ENCODE measurements at places on chromosomes 6 and 20. TPM values are rescaled to one million over a fixed set of nuclear protein-coding genes. Genes with fewer than 3 reads are reported as not detected.

DNA sequence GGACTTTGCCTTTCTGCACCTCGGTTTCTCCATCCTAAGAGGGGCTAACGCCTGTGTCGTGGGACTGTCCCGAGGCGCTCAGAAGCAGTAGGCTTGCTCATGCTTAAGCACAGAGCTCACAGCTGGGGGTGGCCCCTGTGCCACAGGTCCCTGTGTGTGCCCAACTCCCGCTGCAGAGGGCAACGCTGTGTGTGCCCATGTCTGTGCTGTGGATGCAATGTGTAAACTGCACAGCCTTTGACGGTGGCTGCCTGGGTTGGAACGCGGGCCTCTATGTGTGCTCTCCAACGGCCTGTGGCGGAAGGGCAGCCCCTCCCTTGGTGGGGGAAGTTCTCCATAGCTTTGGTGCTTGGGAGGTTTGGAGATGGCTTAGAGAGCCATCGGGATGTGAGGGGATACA, 10.7 kb upstream of the GATA5 start:
- peaks cover 7% of the 10 kb centered on the region for H3K27me3 ChIP-seq
- DNase-seq: no peak
- no peak overlapping the region for H3K27ac ChIP-seq
- H3K36me3 ChIP-seq: no peaks in the 10 kb centered on the region
- H3K4me1 ChIP-seq: peaks cover 6% of the 10 kb centered on the region
- no peak overlapping the region for H3K4me3 ChIP-seq

The SLC17A1 gene
- total RNA-seq: 0.19 TPM

- no peaks in the 10 kb centered on the region for H3K27me3 ChIP-seq
- H3K36me3 ChIP-seq: no peaks in the 10 kb centered on the region
- peaks cover 38% of the 10 kb centered on the region for H3K4me1 ChIP-seq
- no peak for DNase-seq
Observed at GRCh38 chr6:15246217-15246665, 372 bp downstream of the JARID2 start.

DNA sequence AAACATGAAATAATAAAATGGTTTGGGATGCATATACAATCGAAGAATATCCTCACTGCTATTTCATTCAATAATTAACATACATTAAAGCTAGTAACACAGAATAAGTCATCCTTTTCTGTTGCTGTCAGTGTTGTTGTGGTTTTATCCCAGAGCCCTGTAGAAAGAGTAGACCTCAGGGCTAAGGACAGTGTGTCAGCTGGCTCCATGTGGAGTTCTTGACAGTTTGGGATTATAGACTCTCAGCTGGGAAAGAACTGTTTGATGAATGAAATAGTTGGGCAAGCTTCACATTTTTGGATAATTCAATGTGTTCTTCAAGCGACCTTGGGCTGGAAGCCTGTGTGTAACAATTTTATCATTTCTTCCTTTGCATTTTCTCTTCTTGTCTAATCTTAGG, 10.1 kb downstream of the UTRN start:
- no peaks in the 10 kb centered on the region for H3K36me3 ChIP-seq
- no peaks in the 10 kb centered on the region for H3K4me1 ChIP-seq
- H3K27ac ChIP-seq: no peak overlapping the region
- no peak for DNase-seq
- no peak overlapping the region for H3K4me3 ChIP-seq

DNA sequence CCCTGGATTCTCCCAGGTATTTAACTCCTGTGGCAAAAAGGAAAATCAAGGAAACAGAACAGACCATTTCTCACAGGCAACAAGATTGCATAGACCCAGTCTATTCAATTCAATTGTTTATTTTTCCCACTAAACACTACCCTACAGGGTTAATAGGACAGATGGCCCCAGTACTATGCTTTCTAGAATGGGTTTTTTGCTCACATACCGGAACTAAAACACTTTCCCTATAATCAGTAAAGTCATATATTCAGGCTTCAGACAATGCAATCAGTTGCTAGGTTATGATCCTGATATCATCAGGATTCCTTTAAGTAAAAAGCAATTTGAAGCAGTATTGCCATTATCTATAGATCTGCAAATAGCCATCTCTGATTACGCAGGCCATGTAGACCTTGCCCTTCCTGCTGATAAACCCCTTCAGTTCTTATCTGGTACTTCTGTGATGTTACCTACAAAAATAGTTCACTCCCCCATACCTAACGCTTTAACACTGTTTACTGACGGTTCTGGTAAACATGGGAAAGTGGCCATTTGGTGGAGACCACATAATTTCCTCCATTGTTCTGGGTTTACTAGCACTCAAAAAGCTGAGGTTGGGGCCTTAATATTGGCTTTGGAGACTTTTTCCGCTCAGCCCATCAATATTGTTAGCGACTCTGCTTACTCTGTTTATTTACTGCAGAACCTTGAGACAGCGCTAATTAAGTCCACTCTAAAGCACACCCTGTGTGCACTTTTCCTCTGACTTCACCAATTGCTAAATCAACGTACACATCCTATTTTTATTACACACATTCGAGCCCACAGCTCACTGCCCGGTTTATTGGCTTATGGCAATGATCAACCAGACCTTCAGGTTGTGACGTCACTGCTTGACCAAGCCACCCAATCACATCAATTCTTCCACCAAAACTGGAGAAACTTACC, 666.0 kb downstream of the PHF3 start:
- H3K27me3 ChIP-seq: no peaks in the 10 kb centered on the region
- no peak overlapping the region for H3K27ac ChIP-seq
- DNase-seq: no peak
- no peaks in the 10 kb centered on the region for H3K4me1 ChIP-seq
- no peaks in the 10 kb centered on the region for H3K36me3 ChIP-seq
- H3K4me3 ChIP-seq: no peak overlapping the region

DNA sequence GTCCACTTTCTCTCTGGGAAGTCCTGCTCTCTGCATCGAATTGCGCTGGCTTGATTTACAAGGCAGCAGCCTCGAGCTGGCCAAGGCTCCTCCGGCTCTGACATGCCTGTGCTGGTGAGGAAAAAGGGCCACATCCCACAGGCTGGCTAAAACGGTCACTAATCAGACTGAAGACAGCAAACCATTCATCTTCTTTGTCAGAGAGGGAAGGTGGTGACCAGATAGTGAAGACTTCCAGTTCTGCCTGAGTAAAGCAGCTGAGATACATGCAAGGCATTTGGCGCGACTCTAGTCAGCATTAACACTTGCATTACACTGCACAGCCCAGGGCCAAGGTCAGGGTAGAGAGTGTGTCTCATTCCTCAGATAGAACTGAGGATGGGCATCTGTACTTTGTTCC, 203.2 kb upstream of the MAP3K7 start:
- DNase-seq: no peak
- no peak overlapping the region for H3K27ac ChIP-seq
- H3K4me3 ChIP-seq: no peak overlapping the region
- H3K27me3 ChIP-seq: no peaks in the 10 kb centered on the region

GRCh38 chr6:40713002-40713719, 126.0 kb upstream of the LRFN2 start:
- no peaks in the 10 kb centered on the region for H3K36me3 ChIP-seq
- H3K27ac ChIP-seq: no peak overlapping the region
- H3K27me3 ChIP-seq: no peaks in the 10 kb centered on the region
- no peak for DNase-seq
- no peak overlapping the region for H3K4me3 ChIP-seq

DNA sequence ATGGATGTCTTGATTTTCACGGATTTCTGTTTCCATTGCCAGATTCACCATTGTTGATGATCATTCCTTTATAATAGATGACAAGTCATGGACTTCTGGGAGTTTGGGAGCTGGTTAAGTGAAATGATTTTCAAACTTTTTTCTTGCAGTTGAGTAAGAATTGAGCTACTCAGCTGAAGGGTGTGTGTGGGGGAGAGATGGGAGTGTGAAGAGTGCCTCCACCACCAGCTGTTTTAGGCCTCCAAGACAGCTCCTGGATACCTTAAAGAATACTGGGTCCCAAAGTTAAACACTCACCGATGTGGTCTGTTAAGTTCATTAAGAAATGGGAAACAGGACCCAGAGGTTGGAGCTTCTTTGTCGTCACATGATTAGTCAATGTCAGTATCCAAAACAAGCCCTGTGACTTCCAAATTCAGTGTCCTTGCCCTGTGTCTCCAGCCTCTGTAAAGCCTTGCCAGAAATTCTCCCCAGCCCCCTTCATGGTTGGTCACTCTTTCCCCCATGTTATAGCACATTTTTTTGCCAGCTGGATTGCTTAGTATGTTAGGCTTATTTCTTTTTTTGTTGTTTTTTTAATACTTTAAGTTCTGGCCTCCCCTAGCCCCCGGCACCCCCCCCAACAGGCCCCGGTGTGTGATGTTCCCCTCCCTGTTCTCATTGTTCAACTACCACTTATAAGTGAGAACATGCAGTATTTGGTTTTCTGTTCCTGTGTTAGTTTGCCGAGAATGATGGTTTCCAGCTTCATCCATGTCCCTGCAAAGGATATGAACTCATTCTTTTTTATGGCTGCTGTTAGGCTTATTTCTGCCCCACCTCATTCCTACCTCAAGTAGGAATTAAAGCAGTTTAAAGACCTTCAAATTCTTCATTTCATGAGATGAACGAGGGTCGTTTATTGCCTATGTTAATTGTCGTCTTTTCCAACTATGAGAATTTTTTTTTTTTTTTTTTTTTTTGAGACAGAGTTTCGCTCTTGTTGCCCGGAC, 26.9 kb downstream of the BICRAL start:
- no peaks in the 10 kb centered on the region for H3K27me3 ChIP-seq
- DNase-seq: no peak
- no peak overlapping the region for H3K4me3 ChIP-seq
- peaks cover 3% of the 10 kb centered on the region for H3K4me1 ChIP-seq
- no peak overlapping the region for H3K27ac ChIP-seq
- no peaks in the 10 kb centered on the region for H3K36me3 ChIP-seq

DNA sequence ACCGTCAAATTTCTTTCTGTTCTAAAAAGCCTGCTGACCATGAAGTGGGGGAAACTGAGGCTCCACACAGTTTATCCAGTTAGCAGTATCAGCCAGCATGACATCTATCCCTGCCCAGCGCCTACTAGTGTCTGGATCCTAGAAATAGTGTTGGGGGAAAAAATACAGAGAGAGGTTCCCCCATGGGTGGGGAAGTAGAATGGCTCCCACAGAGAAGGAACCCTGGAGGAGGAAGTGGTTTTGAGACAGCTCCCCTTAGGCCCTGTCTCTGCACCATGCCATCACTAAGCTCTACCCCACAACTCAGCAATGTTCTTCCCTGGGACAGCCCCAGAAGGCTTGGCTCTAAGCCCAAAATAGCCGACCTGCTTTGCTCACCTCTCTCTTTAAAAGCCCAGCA, 153.4 kb downstream of the MBOAT1 start:
- no peaks in the 10 kb centered on the region for H3K36me3 ChIP-seq
- H3K4me1 ChIP-seq: peaks cover 5% of the 10 kb centered on the region
- no peaks in the 10 kb centered on the region for H3K27me3 ChIP-seq
- no peak overlapping the region for H3K27ac ChIP-seq
- DNase-seq: no peak

DNA sequence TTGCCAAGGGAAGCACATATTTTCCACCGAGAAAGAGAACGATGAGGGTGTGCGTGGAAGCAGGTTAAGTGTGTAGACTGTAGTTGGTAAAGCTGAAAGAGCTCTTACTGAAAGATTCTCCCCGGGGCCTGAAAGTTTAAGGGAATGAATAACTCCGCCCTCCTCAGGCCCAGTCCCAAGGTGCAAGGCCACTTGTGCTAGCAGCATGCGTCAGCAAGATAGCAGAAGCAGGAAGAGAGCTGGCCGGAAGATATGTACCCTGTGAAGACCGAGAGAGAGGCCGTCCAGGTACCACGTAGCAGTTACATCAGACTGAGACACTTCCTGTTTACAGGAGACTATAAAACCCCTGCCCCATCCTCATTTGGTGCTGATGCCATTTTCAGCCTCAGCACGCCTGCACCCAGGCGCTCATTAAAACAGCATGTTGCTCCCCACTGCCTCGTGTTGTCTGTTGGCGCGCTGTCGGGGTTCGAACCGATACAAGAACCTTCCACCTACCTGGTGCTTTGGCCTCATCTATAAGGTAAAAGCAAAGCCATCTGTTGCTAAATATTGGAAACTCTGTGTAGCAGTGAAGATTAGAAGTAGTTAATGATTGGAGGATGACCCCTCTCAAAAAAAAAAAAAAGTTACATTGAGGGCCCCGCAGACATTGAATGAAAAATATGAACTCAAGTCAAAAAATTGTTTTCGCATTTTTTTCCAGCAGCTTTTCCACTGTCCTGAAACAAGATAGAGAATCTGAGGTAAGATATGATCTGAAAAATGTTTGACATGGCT, 18.6 kb upstream of the FAM135A start:
- no peaks in the 10 kb centered on the region for H3K4me1 ChIP-seq
- H3K27me3 ChIP-seq: peaks cover 8% of the 10 kb centered on the region
- no peak for DNase-seq
- H3K4me3 ChIP-seq: no peak overlapping the region
- H3K27ac ChIP-seq: no peak overlapping the region

- no peak overlapping the region for H3K27ac ChIP-seq
- no peak for DNase-seq
- H3K36me3 ChIP-seq: no peaks in the 10 kb centered on the region
- H3K4me1 ChIP-seq: no peaks in the 10 kb centered on the region
- no peak overlapping the region for H3K4me3 ChIP-seq
Observed at GRCh38 chr20:37650661-37651060, 43.2 kb upstream of the CTNNBL1 start.

DNA sequence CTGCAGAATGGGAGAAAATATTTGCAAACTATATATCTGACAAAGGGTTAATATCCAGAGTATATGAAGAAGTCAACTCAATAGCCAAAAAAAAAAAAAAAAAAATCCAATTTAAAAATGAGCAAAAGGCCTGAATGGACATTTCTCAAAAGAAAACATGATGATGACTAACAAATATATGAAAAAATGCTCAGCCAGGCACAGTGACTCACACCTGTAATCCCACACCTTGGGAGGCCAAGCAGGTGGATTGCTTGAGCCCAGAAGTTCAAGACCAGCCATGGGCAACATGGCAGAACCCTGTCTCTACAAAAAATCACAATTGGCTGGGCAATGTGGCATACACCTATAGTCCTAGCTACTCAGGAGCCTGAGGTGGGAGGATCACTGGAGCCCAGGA, 2.1 kb upstream of the ECHDC1 start:
- H3K36me3 ChIP-seq: no peaks in the 10 kb centered on the region
- no peak for DNase-seq
- no peak overlapping the region for H3K27ac ChIP-seq
- peaks cover 31% of the 10 kb centered on the region for H3K4me1 ChIP-seq
- H3K27me3 ChIP-seq: no peaks in the 10 kb centered on the region
